Foreskin keratinocyte (primary cell): ENCODE measurements at places on chromosomes 6 and 20. TPM values are rescaled to one million over a fixed set of nuclear protein-coding genes. Genes with fewer than 3 reads are reported as not detected.
A peak's percentile ranks its signal among the peaks of the same experiment; 100 is the strongest.

TREM1 gene
- polyA plus RNA-seq: not detected in 2 replicates

DNA sequence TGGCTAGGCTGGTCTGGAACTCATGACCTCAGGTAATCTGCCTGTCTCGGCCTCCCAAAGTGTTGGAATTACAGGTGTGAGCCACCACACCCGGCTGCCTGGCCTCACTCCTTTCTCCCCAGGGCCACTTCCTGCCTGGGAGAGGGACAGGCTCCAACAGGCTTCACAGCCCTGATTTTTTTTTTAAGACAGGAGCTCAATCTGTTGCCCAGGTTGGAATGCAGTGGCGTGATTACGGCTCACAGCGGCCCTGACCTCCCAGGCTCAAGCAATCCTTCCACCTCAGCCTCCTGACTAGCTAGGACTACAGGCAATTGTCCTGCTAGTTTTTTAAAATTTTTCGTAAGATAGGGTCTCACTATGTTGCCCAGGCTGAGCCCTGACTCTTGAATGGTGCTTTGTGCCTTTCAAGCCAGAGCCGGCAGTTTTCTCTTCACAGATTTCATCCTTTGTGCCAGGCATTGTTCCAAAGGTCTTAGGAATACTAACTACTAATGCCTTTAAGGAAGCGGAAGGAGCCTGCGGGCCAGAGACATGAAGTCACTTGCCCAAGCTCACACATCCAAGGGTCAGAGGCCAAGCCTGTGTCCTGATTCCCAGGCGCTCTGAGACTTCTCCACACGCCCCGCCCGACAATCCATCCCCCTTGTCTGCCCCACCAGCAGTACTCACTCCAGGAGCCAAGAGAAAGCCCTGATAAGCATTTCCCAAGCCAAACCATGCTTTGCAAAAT lies 19.2 kb downstream of the CAPN11 start:
- peak; percentile 70 for DNase-seq

VSX1 gene
- not detected in 2 replicates for polyA plus RNA-seq

DNA sequence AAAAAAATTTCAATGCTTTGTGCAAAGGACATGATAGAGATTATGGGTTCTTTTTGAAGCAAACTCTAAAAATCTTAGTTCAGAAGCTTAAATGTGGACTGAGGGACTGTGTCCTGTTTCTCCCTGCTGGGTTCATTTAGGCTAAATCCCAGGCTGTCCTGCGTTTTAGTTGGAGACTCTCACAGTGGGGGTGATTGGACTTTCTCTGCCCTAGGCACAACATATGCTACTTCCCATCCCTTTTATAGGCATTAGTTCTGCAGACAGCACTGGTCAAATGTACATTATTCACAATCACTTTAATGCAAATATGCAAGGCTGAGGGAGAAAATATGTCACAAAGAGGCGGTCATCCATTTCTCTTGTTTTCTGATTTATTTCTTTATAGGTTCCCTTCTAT lies 71.3 kb downstream of the TFAP2B start:
- DNase-seq: no peak

BHLHE23 gene
- polyA plus RNA-seq: not detected in 2 replicates
